Iris pigment epithelial cell (primary cell): ENCODE measurements at places on chromosomes 11 and 22.
A peak's percentile ranks its signal among the peaks of the same experiment; 100 is the strongest.

- no peak for DNase-seq
Measured at GRCh38 chr11:70024036-70024772, 53.9 kb upstream of the ANO1 start.

DNA sequence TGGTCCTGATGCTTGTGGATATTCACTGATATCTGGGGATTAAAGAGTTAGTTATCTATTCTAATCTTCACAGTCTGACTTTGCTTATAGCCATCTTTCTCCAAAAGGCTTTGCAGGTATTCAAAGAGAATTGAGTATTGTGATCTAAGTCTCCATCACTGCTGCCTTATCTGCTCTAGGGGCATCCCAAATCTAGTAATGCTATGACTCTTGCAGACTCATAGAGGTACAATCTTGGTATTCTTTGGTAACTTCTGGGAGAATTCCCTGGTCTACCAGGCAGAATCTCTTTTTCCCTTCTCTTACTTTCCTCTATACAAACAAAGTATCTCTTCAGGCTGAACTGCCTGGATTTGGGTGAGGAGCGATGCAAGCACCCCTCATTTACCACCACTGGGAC, 746.3 kb downstream of the JRKL start:
- no peak for DNase-seq

DNA sequence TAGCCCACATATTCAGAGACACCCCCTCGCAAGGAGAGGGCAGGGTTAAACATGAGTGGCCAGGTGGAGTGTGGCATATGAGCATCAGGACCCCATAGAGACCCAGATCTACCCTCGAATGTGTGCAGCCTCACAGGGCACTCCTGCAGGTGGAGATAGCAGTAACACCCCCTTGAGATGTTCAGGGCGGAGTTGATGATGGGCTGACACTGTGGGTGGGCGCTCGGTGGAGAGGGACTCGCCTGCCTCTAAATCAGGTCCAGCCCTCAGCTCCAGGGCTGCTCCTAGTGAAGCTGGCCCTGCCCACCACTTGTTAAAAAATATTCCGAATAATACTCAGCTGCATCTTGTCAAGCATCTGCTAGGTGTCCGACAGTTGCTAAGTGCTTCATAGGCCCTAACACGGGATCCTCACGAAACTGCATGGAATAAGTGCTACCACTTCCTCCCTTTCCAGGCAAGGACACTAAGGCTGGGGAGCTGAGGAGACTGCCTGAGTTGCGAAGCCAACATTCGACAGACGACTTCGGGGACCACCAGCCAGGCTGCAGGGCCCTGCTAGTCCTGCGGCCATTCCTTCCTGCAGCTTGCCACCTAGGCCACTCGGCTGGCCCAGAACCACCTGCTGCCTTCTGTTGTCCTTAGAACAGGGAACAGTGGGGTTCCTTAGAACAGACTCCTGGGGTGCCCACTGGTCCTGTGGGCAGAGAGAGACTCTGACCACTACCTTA, 74.0 kb upstream of the WNT11 start:
- DNase-seq = no peak

- DNase-seq = no peak
Measured at GRCh38 chr11:59289356-59290181, 69.1 kb upstream of the OR5AN1 start.

GRCh38 chr11:113261709-113262475, 52.5 kb upstream of the TTC12 start:
- DNase-seq = peak; percentile 88

GRCh38 chr11:134925432-134925831, 513.4 kb upstream of the B3GAT1 start:
- DNase-seq = no peak

DNA sequence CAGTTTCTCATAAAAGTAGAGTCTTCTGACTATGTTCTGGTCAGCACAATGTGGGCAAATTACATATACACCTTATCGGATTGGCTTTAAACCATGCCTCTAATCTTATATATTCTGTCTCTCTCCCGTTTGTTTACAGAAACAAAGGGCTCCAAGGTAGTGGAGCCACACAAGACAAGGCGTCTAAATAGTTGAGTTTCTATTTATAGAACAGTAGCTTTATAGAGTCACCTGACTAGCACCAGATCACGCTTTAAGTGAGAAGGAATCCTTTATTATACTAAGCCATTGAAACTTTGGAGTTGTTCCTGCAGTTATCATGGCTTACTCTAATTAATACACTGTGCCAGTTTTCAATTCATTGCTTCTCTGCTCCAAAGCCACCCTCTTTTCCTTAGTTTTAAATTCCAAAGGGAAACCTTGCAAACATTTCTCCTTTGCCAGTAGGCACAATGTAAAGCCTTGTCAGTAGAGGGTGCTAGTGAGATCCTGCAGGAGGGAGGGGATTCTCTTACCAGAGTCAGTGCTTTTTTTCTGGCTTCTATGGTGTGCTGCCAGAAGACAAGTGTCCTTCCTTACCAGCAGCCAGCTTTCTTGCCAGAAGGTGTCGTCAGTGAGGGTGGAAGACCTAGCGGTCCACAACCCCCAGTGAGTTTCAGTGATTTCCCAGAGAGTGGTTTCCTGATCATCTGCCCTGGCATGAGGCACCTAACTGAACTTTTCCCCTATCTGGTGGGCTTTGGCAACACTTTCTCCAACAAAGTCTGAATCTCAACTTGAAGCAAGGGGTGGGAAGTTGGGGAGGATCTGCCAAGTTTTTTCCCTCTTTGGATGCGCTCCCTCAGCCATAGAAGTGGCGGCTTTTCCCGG, 71.7 kb downstream of the RAB38 start:
- DNase-seq = peak; percentile 66
